ENCODE measurements at places on chromosomes 12 and 14. TPM values are rescaled to one million over a fixed set of nuclear protein-coding genes. Genes with fewer than 3 reads are reported as not detected.
A peak's percentile ranks its signal among the peaks of the same experiment; 100 is the strongest.

The BRI3BP gene
- 2.1 TPM for total RNA-seq

The ANO2 gene
- under 0.01 TPM for total RNA-seq

The VWF gene
- total RNA-seq, result 0.29 TPM

DNA sequence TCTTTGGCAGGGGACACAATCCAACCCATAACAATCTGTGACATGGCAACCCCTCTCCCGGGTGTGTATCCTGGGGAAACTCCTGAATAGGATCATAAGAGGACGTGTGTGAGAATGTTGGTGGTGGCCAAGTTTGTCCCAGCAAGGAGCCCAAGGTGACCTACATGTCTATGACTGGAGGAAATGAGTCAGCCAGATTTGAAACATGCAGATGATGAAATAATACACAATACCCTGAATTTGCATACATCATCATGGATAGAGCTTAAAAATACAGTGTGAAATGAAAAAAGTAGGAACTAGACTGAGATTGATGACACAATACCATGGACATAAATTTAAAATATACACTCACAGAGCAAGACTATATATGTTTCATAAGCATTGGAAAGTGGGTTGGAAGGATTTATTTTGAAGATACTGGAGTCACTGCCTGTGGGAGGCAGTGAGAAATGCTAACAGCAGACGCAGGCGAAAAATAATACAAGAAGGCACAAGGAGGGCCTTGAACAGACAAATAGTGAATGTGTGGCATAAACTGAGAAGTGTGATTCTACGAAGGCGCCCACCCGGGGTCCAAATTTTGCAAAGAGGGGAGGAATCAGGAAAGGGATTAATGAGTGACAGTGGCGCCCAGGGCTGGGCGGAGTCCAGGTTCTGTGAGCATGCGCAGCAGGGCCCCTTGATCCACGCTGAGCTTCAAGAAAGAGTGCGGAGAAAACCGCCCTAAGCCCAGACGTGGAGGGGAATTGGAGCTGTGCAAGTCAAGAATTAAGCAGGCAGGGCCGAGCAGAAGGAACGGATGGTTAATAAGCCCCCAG, 7.0 kb upstream of the MAP1LC3B2 start:
- no peak for DNase-seq

DNA sequence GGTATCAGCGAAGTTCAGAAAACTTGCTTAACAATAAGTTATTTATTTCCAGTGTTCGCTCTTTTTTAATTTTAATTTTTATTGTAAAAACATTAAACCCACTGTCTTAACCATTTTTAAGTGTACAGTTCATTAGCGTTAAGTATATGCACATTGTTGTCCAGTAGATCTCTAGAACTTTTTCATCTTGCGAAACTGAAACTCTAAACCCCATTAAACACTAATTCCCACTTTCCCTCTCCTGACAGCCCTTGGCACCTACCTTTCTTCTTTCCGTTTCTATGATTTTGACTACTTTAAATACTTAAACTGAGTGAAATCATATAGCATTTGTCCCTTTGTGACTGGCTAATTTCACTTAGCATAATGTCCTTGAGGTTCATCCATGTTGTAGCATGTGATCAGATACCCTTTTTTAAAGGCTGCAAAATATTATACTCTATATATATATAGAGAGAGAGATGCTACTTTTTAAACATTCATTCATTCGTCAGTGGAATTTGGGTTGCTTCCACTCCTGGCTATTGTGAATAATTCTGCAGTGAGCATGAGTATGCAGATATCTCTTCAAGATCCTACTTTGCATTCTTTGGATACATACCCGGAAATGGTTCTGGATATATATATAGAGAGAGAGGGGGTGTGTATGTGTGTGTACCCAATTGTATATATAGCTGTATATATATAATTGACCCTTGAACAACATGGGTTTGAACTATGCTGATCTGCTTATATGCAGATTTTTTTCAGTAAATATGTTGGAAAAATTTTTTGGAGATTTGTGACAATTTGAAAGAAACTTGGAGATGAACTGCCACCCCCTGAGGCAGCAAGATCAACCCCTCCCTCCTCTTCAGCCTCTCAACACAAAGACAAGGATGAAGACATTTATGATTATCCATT, 74.7 kb upstream of the EVL start:
- no peak for DNase-seq

- DNase-seq, result peak; percentile 91
These were observed 18.0 kb downstream of the TRAF3 start for GRCh38 chr14:102795060-102795925.

DNA sequence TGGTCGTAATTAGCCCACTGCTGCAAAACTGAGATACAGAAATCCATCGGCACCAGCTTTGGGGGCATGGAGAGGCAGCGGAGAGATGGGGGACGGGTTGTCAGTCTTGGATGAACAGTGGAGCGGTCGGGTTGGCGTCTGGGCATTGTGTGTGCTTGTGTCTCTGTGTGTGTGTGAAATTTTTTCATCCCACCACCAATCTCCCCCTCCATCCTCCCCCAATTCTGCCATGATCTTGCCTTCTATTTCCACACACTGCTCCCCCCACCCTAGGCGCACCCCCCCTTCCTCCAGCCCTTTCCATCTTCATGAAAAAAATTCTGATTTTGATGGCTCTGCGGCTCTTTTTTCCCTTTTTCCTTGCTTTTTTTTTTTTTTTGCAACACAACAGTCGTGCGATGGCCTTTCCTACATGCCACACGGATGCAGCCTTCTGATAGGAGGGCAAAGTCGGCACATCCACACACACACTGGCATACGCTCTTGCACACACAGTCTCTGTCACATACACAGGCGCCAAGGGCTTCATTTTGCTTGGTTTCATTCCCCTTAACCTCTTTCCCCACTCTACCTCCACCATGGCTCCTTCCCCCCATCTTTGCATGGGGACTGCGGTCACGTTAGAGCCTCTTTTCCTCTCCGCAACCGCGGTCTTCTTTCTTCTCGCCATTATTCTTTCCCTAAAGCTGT, 3.3 kb downstream of the NRXN3 start:
- no peak for DNase-seq

DNA sequence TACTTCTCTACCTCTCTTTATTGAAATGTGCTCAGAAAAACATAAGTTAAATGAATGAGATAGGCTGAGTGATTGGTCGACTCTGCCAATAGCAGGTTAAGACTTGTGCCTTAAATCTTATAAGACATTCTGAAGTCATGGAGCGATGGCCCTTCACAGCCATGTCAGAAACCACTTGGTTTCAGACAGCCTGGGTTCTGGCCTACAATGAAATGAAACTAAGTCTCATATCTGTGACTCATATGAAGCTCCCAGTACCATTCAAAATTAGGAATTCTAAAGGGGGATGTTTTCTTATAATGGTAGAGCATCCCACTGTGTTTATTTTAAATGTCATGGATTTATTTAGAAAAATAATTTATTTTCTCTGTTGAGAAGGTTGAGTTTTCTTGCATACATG, 42.6 kb downstream of the PLXNC1 start:
- no peak for DNase-seq

DNA sequence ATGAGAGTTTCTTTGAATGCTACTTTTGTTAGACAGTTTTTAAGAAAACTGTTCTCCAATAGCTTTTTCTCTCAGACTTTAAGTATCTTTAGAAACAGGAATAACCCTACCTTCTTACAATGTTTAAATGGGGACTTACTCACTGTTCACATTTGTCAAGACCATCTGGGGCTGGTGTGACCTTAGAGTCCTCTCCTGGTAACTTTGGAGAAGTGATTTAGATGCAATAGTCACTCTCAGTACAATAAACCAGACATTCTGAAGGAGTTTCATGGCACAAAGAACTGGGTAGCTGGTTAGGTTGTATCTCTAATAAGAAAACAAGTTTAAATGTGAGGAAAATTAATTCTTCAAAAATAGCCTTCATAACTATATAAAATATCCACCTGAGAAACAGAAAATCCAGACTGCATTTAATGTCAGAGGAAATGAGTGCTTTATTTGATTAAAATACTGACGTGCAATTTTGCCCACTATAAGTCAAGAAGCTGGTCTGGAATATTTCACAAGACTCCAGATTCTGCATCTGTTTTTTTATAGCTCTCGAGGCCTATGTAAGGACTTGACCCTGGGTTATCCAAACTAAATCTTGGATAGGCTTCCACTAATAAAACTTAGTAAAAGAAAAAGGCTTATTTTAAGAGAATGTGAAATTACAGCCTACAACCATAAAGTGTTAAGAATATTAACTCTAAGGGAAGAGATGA, 108.7 kb downstream of the PTGER2 start:
- peak; percentile 66 for DNase-seq

DNA sequence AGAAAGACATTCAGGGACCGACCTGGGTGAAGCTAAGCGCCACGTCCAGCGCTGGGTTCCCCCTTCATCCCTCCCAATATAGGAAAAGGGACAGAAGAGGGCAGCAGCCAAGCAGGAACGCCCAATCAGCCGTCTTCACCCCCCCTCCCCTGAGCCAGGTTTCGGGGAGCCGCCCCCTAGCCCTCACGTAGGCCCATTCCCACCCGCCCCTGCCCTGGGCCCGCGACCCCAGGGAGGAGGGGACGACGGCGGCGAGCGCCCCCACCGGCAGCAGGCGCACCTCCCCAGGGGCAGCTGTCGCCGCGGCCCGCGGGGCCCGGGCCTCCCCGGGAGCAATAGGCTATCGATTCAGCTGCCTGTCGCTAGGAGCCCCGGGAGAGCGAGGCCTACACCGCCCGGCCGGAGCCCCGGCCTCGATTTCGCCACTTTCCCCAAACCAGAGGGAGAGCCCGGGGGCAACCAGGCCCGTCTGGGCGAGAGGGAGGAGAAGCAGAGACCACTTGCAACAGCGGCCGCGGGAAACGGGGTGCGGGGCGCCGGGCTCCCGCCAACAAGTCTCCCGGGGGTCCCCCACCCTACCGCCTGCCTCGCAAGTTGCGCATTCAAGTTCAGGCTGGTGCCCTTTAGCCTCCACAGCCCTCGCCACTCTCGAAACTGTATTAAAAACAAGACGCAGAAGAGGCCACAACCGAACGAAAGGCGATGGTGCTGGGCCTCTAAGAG, 1.3 kb downstream of the DCAF5 start:
- peak; percentile 94 for DNase-seq

GRCh38 chr14:74542056-74542685, 48.6 kb downstream of the ISCA2 start:
- DNase-seq, result peak; percentile 64

DNA sequence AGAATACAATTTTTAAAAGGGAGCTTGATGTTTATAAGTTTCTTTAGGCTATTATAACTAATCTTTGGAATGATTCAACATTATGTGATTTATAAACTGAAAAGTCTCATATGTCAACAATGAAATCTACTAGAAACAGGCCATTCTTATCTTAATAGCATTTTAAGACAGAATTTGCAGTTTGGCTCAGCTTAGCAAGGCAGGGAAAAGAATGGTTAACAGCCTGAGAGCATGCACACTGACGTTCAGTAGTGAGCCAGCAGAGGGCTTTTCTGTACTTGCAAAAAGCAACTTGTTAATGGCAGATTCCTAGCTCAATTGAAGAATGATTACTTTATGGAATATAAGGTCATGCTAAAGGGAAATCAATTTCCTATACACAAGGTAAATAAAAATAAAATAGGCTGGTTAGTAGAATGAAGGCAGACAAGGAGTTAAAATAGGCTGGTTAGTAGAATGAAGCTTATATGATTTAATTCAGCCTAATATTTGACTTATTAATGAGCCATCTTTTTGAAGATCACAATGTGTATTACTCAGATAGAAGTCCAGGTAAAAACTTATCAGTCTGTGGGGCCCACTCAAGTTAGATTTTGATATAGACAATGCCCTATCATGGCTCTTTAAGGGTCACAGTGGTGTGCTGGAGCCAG, 95.9 kb downstream of the OTOGL start:
- DNase-seq, result peak; percentile 3

DNA sequence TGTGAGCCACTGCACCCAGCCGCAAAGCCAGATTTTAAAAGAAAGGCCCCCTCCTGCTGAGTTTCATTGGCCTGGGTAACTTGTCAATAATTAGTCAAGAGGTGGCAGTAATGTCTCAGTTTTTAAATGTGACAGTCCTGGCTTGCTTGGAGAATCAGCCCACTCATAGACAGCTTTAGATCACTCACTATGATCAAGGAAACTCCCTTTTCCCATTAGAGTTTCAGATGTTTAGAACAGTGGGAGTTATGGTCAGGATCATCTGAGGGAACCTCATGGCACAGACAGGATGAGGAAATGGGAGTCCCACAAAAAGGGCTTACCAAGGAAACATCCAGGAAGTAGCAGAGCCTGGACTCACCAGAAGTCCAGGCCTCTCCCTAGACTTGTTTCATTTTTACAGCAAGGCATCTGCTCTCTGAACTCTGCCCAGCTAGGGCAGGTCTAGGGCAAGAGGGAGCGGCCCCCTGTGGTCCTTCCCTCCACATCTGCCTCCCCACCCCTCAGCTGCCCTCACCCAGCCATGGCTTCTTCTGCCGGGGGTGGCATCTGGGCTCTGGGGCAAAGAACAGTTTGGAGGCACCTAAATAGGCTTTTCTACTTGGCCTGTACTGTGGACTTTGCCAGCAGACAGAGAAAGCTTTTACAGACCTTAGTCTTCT, 11.2 kb downstream of the BCL2L14 start:
- peak; percentile 83 for DNase-seq

GRCh38 chr12:1917172-1918070, 1.0 kb downstream of the CACNA2D4 start:
- peak; percentile 49 for DNase-seq

Data from osteoblast (primary cell).